Lung (tissue), 17 donors: ENCODE measurements at places on chromosomes 1 and 21.

DNA sequence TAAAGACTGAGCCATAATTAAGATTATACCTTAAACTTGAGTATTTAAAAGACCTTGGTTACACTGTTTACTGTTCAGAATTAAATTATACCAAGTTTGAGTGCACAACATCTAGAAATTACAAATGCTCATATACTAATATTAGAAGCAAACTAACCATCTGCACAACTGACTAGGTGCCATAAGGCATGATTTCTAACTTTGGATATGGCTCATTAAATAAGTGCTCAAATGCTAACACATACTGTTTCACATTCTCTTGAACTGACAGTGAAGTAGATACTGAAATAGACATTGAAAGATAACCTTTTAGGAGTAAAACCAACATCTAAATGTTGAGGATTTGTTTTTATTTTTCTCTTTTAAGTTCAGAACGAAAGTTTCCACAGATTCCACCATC, 74.1 kb downstream of the PRKAA2 start:
- no peak for DNase-seq

GRCh38 chr1:205142102-205142469, 20.3 kb upstream of the RBBP5 start:
- DNase-seq, result no peak

- no peak for DNase-seq
Observed at GRCh38 chr1:87915771-87916170, 587.1 kb downstream of the LMO4 start.

- peak; percentile 88 for DNase-seq
Observed at GRCh38 chr1:28246427-28246832, 10.5 kb downstream of the ATP5IF1 start.

GRCh38 chr1:40983286-40983685, 3.8 kb downstream of the CTPS1 start:
- DNase-seq, result no peak

DNA sequence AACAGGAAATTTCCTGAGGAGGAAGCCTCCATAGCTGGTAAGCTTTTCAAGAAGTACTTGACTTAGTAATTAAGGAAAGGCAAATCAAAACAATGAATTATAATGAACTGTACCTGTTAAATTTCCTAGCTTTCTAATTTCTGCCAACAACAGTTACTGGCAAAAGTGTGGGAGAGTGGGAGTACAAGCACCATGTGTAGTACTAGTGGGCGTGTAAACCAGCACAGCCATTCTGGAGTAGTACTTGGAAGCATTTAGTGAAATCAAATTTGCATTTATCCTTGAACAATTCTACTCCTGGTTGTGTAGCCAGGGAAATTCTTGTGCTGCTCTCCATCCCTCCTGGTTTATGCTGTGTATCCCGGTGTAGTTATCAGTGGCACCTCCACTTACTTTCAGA, 190.8 kb downstream of the PRDM2 start:
- DNase-seq, result no peak

GRCh38 chr1:147647796-147648633, 22.3 kb downstream of the ACP6 start:
- no peak for DNase-seq

DNA sequence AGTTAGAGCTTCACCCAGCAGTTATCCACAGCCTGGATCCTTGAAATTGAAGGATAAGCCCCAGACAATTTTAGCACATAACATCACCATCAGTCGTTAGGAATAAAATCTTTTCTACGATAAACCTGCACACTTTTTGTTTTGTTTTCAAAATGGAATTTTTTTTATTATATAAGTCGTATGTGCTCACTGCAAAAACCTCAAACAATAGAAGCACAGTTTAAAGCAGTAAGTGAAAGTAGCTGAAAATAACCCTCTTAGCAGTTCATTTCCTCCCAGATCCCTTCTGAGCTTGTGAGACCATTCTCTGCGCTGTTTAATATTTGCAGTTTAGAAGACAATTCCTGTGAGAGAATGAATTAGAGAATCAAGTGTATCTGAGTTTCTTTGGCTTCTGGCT, 38.3 kb downstream of the ELK4 start:
- no peak for DNase-seq

GRCh38 chr1:211654838-211655787, 20.3 kb downstream of the NEK2 start:
- peak; percentile 91 for DNase-seq

- no peak for DNase-seq
Observed at GRCh38 chr1:161089938-161090337, 580 bp upstream of the NECTIN4 start.

DNA sequence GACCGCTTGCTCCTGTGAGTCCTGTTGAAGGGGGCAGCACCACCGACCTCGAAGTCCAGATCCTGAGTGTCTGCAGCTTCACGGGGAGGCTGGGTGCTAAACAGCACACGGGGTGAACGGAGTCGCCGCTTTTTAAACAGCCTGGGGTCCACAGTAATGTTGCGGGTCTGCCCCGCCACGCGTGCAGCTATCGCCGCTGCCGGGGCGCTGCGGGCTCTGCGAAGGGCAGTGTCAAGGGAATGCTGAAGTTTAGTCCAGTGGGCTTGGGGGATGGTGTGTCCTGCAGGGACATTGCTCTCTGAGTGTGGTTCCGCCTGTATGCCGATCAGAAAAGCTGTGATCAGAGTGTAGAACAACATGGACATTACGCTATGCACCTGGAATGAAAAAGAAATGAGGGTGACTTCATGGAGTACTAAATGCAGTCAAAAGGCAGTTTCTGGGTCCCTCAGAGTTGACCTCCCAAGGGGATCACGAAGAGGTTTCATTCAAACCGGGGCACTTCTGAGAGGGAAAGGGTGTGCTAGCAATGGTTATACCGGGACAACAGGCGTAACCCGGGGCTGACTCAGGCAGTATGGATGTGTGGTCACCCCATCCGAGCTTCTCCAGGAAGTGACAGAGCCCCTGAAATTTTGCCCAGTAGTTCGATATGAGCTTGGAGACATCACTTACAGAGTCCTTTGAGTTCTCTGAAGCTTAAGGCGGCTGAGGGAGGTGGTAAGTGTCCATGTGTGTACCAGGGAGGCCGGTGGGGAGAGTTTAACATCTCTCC, 51.4 kb downstream of the NGF start:
- DNase-seq, result no peak

- no peak for DNase-seq
Observed at GRCh38 chr1:148162363-148162762, 10.3 kb upstream of the NBPF11 start.

DNA sequence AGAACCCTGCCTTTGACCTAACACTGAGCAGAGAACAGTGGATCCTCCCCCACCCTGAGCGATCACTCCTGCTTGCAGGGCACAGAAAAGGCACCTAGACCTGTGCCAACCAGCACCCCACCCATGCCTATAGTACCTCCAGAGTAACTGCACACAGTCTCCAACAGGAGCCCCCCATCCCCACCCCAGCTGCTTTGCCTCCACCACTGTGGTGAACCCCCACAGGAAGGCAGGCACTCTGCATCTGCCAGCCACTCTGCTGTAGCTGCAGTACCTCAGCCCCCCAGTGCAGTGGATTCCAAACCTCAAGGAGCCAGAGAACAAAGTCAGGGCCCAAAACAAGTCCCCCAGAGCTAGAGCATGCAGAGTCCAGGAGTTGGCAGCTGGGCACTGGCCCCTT, 10.7 kb downstream of the SPATC1L start:
- DNase-seq, result no peak

DNA sequence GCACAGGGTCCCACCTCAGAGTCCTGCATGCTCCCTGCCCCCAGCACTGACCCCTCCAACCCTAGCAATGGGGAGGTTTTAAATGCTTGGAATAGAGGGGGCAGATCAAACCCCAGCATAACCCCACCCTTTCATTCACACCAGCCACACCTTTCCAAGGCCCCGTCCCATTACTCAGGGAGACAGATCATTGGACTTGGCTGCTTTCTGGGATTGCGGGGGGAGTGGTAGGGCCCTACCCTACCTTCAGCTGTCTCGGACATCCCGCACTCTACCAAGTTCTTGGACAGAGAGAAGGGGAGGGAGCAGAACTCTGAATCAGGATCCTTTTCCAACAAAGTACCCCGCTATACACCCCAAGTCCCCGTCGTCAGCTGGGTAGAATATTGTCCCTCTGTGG, 983 bp downstream of the PADI2 start:
- DNase-seq, result no peak

GRCh38 chr1:174883409-174883808, 116.3 kb upstream of the CACYBP start:
- DNase-seq, result peak; percentile 41

- DNase-seq, result no peak
Observed at GRCh38 chr21:14725219-14725618, 179.1 kb upstream of the SAMSN1 start.
